Placental pericyte (primary cell): ENCODE measurements at places on chromosomes 3 and 15. TPM values are rescaled to one million over a fixed set of nuclear protein-coding genes. Genes with fewer than 3 reads are reported as not detected.

SLITRK3 gene
- under 0.01 TPM in 1 of 2 replicates, not detected in the other for total RNA-seq

MCF2L2 gene
- total RNA-seq = 0.29 TPM in 1 of 2 replicates, not detected in the other

SYNPR gene
- not detected in 2 replicates for total RNA-seq

SERPINI1 gene
- total RNA-seq = 0.88 and 3.7 TPM in 2 replicates

SOX2 gene
- not detected in 2 replicates for total RNA-seq

FBXW12 gene
- not detected in 2 replicates for total RNA-seq
